Stimulated activated CD4-positive, alpha-beta T cell treated with anti-CD3 and anti-CD28 coated beads, Interleukin-1b, Interleukin-23, amount 100 ng/mL, for 1 hour (primary cell): ENCODE measurements at places on chromosomes 3 and 15.

DNA sequence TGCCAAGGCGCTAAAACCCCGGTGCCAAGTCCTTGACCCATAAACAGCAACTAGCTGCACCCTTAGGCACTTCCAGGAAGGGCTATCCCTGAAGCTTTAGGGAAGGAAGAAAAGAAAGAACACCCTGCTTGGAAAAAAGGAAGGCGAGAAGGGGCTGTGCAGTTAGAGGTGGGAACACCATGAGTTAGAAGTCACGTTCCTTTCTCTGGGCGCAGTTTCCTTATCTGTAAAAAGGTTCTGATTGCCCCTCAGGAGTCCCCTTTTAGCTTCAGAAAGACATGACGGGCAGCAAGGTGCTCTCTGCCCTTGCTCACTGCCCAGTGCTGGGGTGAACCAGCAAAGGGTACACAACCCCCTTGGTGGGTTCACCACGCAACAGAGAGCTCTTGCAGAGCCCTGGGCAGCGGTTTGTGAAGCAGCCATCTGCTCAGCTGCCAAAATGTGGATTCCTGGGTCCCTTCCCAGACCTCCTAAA lies 798 bp downstream of the GCHFR start:
- DNase-seq = no peak

DNA sequence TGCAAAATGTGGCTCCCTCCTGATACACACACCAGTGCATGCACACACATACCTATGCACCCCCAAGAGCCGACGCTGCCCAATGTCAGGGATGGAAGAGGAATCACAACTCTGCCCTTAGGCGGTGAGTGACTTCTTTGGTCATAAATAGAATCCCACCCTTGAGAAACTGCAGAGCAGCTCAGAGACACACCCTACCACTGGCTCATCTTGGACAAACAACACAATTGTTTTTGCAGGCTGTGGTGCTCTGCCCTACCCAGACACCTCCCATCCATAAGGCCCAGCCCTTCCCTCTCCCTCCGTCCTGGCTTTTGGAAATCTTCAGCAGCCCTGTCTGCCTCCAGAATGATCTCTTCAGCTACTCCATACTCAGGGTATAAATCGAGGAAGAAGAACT lies 73.8 kb upstream of the HRH1 start:
- no peak for DNase-seq

DNA sequence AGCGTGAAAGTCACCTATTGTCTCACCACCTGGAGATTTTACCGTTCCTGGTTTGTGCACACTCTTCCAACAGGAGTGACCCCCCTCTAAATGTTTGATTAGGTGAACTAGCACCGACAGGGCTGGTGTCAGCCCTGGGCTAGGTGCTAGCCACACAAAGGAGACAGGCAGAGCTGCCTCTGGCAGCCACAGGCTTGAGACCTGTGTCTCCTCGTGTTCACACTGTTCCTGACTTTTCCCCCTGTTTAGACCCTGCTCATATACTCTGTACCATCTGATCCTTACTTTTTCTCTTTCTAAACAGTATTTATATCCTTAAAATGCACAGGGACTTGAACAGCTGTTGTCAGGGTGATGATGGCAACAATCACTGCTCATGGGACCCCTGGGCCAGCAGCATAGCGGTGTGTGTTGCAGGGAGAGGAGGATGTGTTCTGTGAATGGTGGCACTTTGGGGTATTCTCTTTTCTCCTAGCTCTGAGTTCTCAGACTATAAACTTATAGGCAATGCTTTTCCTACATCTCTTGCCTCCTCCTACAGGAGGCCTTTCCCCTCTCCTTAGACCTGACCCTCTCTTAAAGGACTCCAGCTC lies 5.5 kb downstream of the CD80 start:
- no peak for DNase-seq

GRCh38 chr15:49494842-49495241 lies 71.8 kb downstream of the FGF7 start:
- no peak for DNase-seq

- DNase-seq = no peak
Measured at GRCh38 chr3:46422617-46423016, 15.6 kb downstream of the CCRL2 start.

DNA sequence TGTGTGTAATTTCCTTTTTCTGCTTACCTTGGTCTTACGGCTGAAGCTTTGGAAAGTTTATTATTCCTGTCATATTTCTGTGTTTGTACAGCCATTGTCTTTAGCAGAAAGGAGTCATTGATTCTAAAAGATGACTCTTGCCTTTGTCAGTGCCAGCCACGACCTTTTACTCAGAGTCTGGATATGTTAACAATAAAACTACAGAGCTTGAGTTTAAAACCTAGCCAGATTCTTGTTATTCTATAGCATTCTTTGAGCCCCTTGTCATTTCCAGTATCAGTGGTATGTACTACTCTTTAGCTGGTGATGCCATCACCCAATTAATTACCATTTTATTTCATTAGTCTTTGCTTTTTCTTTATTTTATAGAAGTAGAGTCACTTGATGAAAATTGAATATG lies 142.4 kb downstream of the TCF12 start:
- no peak for DNase-seq

- DNase-seq = no peak
Measured at GRCh38 chr15:48632651-48633050, 12.9 kb downstream of the FBN1 start.

GRCh38 chr3:148234536-148234935 lies 463.2 kb upstream of the AGTR1 start:
- DNase-seq = no peak

DNA sequence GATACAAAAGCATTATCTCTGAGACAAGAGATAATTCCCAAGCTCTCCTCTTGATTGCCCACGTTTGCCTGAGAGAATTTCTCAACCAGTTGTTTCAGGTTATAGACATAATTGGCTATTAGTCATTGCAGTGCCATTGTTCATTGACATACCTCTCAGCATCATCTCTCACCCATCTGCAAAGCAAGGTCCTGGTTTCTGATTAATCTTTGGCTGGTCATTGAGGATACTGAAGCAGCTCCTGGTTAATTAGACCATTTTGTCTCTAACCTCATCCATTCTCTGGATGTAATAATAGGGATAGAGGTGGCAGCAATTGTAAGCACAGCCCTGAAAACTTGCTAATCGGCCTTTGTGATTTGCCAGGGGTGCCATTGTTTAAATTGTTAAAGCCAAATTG lies 104.2 kb downstream of the CNTN6 start:
- DNase-seq = no peak

GRCh38 chr3:11329777-11330176 lies 57.6 kb downstream of the ATG7 start:
- no peak for DNase-seq

- DNase-seq = no peak
Measured at GRCh38 chr15:77480859-77481633, 60.4 kb downstream of the HMG20A start.

GRCh38 chr15:27119695-27120266 lies 148.8 kb downstream of the GABRG3 start:
- no peak for DNase-seq

DNA sequence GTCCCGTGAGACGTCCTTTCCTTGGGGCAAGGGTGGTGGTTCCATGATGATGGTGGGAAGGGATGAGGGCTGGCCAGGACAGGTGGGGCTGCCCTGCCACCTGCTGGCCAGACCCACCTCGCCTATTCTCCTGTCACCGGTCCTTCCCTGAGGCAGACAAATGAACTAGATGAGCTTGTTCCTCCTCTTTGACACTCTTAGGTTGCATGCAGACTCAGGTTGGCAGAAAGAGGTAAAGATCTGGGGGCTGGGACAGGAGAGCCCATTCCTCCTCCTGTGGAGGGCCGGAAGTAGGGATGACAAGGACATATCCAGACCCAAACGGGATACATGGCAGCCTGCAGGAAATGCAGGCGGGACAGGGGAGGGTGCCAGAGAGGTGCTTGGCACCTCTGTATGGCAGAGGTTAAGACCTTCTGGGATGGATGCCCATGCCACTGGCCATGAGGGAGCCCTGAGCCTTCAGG lies 38.6 kb downstream of the ACSBG1 start:
- peak; percentile 2 for DNase-seq

DNA sequence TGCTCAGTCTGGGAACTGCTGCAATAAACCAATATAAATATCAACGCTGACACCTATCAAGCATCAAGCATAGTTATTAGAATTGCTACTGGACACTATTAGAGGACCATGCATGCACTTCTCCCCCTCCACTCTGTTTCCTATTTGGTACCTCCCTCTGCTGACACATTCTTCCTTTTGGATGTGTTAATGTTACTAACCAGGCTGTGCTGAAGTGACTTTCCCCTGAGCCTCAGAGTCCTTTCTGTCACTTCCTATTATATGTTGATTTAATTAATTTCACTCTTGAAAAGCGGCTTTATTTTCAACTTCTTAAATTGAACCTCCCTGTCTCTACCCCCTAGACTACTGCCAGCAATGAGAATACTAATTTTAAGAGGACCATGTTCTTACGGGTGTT lies 379.1 kb downstream of the MCTP2 start:
- DNase-seq = no peak

GRCh38 chr3:64505419-64505818 lies 182.4 kb downstream of the ADAMTS9 start:
- no peak for DNase-seq

DNA sequence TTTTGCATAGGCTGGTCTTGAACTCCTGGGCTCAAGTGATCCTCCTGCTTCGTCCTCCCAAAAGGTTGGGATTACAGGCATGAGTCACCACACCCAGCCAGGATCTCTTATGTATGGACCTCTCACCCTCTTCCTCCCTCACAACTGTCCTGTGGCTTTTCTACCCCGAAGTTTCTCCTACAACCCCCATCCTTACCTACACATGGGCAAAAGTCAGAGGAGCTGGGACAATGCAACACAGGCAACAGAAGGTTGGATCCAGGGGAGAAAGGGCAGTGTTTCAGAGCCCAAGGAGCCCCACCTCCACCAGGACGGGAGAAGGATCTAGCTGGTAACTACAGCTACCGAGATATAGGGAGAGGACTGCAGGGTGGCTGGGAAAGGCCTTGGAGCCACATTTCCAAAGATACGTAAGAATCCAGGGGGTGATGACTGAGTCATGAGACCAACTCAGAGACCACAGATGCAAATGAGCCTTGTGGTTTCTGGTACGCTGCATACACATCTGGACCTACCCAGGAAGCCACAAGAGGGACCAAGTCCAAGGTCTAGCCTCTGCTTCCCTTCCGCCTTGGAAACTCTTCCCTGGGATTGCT lies 13.6 kb downstream of the IGDCC4 start:
- no peak for DNase-seq

GRCh38 chr3:109803274-109803673 lies 465.9 kb upstream of the DPPA4 start:
- DNase-seq = no peak

- DNase-seq = no peak
Measured at GRCh38 chr3:128282380-128283196, 129.3 kb downstream of the EEFSEC start.

GRCh38 chr3:49747792-49748480 lies 24.2 kb upstream of the GMPPB start:
- DNase-seq = no peak

DNA sequence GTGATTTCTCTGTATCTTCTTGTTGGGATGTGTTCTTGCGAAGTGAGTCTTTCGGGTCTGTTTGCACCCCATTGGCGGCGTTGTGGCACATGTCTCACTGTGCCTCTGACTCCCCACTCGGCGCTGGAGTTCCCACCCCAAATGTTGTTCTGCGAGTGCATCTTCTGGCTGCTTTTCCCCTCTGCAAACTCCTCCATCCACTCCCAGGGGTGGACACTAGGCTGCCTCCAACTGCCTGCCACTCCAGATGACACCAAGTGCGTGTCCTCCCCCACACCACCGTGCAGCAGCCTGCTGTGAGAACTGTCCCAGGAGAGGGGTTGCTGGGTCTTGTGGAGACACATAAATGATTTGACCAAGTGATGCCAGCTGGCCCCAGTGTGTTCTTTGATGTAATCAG lies 17.6 kb downstream of the EFCC1 start:
- DNase-seq = no peak

- DNase-seq = no peak
Measured at GRCh38 chr15:89794627-89795241, 18.6 kb downstream of the MESP2 start.

GRCh38 chr3:143830063-143830462 lies 18.2 kb downstream of the SLC9A9 start:
- DNase-seq = no peak

GRCh38 chr15:66600240-66600627 lies 34.4 kb upstream of the LCTL start:
- DNase-seq = no peak

DNA sequence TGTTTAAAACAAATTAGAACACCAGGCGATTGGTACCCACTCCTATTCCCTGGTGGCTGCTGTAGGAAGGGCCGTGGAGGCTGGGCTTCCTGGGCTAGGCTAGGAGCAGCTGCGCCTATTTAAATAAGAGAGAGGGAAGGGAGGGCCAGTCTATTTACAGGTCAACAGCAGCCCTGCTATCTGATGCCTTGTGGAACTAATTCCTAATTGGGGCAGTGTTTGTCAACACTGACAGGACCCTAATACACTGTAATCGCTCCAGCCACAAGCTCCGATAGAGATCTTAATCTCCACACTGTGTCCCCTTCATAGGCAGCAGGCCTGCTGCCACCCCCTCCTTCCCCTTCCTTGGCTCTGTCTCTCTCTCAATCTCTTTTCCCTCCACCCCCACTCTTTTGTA lies 116.9 kb upstream of the SOX14 start:
- no peak for DNase-seq

DNA sequence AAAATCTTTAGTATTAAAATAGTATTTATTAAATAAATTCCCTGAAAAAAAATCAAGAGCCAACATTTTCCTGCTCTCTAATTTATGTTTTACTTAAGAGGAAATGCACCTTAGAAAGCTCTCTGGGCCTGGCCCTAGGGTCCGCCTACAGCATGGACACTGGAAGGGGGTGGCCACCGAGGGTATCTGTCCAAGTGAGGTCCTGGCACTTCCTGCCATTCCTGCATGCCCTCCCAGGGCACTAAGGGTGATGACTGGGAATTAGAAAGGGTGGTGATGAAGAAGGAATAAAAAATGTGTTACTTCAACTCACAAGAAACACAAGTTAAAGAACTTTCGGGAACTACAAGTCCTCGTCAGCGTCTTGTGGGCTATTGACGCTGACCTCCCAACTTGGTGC lies 92.8 kb downstream of the MAGI1 start:
- DNase-seq = no peak

- no peak for DNase-seq
Measured at GRCh38 chr3:159583662-159584061, 405.0 kb upstream of the IL12A start.

DNA sequence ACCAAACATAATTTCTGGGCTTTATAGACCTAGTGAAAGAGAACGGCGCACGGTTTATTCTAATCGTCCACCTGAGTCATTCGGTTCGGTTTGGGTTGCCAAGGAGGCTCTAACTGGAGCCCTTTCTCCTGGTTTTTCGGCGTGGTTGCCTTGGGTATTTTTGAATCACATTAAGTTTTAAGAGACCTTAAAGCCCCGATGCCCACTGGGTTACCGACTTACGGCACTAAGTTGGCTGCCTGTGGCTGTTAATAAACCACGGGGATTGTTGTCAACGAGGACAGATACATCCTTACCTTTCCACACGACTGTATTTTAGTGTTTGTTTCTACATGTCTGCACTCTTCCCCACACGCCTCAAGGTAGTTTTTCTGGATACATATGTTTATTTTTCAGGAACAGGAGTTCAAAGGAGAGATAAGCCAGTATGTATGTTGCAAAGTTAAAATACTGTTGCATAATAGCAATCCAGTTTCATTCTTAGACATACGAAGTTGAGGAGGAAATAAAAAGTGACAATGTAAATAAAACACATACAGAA lies 1.2 kb upstream of the ANP32A start:
- no peak for DNase-seq
